Hair follicular keratinocyte (primary cell): ENCODE measurements at places on chromosomes 4 and X. TPM values are rescaled to one million over a fixed set of nuclear protein-coding genes. Genes with fewer than 3 reads are reported as not detected.

Gene USP26
- total RNA-seq: not detected in 2 replicates

Gene XK
- 0.39 and 0.46 TPM in 2 replicates for total RNA-seq

Gene SEC31A
- total RNA-seq: 88.2 and 113 TPM in 2 replicates

Gene PFKFB1
- 0.27 TPM in 1 of 2 replicates, not detected in the other for total RNA-seq

Gene ADRA2C
- 0.70 TPM in 1 of 2 replicates, not detected in the other for total RNA-seq

Gene TIGD4
- 0.11 TPM in 1 of 2 replicates, not detected in the other for total RNA-seq
